NCI-H2029 (cell line): ENCODE measurements at places on chromosomes 7 and 10.
A peak's percentile ranks its signal among the peaks of the same experiment; 100 is the strongest.

DNA sequence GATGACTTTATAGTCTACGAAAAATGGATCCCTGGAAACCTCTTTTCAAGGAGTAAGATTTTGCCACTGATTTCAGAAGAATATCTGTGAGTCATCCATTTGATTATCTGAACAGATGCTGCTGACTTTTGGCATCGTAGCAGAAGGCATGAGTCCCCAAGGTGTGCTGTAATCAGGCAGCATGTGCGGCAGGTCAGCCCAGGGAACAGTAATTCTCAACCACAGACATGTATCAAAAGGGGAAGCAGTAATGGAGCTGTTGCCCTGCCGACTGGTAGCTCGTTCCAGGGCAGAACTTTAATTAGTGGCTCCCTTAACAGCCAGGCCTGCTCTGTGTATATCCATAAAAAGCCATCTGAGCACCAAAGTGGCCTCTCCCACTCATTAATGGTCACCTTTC, 5.7 kb upstream of the VWC2 start:
- no peak for DNase-seq

GRCh38 chr7:107394831-107395230, 75.0 kb upstream of the GPR22 start:
- DNase-seq, result no peak

GRCh38 chr7:76302347-76303201, at the start of gene HSPB1:
Gene HSPB1, plus strand, starts transcription at chr7:76302673. Its CDS starts 40 bp downstream, at chr7:76302713.
- peak; percentile 90 for DNase-seq

DNA sequence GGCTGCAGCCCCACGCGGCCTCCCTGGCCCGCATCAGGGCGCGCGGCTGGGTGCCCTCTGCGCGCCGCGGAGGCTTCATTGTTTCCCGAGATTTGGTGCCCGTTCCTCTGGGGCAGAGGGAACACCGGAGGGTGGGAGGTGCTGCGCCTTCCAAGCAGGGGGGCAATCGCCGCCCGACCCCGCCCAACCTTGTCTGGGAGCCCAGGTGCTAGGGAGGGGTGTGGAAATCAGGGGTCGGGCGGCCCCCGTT, 1.0 kb upstream of the NRP1 start:
- DNase-seq, result no peak

- DNase-seq, result no peak
Measured at GRCh38 chr7:16647435-16647960, 1.5 kb downstream of the BZW2 start.

GRCh38 chr10:47079204-47079580, 168.0 kb downstream of the PTPN20 start:
- DNase-seq, result no peak

DNA sequence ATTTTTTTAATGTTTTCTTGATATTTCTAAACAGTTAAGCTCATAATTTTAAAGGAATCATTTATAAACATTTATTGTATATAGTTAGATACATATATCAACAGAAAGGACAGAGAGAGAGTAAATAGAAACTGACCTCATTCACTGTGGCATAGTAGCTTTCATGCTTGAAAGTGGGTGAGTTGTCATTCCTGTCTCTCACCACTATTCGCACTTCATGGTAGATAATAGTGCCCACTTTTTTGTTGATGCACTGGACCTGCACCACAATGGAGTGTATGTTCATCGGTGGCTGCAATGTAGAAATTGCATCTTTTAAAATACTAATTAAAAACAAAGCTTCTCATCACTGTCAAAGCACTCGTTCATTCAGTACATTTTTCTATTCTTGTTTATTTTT, 432.0 kb downstream of the PCDH15 start:
- no peak for DNase-seq

- DNase-seq, result no peak
Measured at GRCh38 chr7:107404740-107405537, 64.9 kb upstream of the GPR22 start.
